Stimulated activated CD4-positive, alpha-beta T cell treated with anti-CD3 and anti-CD28 coated beads, Interleukin-1b, Interleukin-23, amount 100 ng/mL, for 1 hour (primary cell): ENCODE measurements at places on chromosomes 2 and 18.

- DNase-seq = no peak
Measured at GRCh38 chr18:11487390-11487789, 122.0 kb upstream of the SLC35G4 start.

DNA sequence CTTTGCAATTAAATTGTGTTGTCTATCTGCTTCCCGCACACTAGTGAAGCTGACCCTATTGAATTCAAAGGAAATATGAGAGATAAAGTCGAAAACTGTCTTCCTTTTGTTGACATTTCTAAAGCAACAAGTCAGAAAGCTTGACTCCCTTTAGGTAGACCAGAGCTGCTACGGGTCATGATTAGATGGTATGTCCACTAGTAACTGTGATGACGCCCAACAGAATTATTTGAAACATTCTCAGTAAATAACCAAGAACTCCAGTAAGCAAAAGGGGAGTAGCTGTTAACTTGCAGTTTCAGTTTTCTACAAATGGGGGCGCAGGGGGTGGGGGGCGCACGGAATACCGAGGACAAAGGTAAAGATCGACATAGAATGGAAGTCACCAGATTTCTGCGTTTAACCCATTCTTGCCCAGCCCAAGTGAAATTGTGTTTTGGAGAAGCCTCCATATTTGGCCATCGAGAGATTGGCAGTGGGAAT, 56.4 kb downstream of the CRIM1 start:
- no peak for DNase-seq

- DNase-seq = no peak
Measured at GRCh38 chr2:160388464-160389263, 104.9 kb downstream of the RBMS1 start.

GRCh38 chr2:157443795-157444640, at the start of gene CYTIP:
Gene CYTIP, minus strand, starts transcription at chr2:157444089. Its CDS starts 69 bp downstream, at chr2:157444020.
- DNase-seq = no peak

DNA sequence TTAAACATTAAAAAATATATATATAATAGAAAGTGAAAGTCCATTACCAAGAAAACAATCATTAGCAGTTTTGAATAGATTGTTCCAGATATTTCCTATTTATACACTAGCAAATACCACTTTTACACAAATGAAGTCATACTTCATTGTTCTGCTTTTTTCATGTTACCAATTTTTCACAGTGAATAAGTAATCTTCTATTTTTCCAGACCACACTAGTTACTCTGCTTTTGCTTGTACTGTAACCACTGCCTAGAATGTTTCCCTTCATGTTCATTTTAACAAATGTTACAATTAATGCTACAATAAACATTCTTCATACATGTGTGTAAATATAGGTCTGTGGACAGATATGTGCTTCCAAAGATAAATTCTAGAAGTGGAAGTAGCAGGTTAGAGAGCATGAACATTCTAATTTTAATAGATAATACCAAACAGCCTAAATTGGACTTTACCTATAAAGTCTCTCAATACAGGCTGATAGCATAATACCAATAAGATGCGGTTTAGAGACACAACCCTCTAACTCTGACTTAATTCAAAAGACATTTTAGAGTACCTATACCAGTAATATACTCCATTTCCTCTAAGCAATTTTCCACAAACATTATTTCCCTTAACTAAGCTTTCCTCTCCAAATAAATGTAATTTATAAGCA, 17.0 kb downstream of the ITSN2 start:
- no peak for DNase-seq

DNA sequence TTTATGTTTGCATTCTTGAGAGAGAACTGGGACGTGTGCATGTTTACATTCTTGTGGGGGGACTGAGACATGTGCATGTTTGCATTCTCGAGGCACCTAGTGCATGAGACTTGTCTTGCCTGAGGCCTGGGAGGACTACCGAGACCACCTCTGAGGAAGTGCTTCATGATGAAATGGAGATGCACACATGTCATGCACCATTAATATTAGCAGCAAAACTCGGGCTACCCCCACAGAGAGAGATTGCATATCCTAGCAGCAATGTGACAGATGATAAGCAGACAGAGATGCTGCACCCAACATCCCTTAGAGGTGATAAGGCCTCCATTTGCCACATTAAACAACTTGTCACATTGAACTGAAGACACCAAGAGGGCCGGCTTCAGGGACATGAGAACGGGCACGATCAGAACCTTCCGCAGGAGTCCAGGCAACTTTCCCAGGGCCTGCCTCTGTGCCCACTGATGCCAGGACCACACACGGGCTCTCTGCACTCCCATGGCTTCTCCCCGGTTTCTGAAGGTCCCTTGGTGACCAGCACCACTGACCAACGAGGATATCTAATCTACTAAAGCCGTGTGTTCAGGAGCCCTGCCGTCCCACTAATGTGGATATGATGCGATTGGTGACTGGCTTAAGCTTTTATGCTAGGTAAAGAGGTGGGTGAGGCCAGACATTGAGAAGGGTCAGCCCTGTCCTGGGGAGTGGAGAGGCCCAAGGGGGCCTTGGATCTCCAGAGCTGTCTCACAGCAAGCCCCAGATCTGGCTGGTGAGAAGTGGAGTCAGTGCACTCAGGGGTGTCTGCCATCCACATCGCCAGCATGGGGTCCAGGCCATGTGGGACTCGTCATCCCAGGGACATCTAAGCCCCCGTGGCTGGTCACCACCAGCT, 208.3 kb downstream of the NDUFA10 start:
- DNase-seq = no peak

DNA sequence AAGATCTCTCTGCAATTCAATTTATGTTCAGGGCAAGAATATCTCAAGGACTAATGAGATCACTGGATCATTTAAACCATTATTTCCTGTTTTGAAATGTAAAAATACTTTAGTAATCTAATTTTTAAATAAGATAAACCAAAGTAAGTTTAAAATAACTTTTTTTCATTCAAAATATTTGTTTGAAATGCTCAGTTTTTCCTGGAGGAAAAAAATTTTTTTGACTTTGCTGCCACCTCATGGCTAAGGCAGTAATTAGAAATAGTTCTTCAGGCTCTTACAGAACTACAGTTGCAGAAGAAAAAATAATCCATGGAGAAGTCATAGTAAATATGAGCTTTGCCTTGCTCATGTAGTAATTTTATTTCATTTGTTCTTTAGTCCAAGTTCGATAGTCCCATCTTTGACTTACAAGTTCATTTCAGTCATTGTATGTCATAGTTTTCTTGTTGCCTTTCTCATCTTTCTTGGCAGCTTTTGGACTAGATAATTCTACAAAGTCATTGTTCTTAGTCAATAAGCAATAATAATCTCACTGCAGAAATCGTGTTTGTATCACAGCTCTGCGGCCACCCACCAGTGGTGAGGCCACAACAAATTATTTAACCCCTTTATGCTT, 127.4 kb downstream of the DPP4 start:
- no peak for DNase-seq

GRCh38 chr2:242056026-242056425, 186.5 kb downstream of the RTP5 start:
- DNase-seq = no peak

GRCh38 chr18:2998644-2999043, 14.3 kb downstream of the LPIN2 start:
- no peak for DNase-seq

DNA sequence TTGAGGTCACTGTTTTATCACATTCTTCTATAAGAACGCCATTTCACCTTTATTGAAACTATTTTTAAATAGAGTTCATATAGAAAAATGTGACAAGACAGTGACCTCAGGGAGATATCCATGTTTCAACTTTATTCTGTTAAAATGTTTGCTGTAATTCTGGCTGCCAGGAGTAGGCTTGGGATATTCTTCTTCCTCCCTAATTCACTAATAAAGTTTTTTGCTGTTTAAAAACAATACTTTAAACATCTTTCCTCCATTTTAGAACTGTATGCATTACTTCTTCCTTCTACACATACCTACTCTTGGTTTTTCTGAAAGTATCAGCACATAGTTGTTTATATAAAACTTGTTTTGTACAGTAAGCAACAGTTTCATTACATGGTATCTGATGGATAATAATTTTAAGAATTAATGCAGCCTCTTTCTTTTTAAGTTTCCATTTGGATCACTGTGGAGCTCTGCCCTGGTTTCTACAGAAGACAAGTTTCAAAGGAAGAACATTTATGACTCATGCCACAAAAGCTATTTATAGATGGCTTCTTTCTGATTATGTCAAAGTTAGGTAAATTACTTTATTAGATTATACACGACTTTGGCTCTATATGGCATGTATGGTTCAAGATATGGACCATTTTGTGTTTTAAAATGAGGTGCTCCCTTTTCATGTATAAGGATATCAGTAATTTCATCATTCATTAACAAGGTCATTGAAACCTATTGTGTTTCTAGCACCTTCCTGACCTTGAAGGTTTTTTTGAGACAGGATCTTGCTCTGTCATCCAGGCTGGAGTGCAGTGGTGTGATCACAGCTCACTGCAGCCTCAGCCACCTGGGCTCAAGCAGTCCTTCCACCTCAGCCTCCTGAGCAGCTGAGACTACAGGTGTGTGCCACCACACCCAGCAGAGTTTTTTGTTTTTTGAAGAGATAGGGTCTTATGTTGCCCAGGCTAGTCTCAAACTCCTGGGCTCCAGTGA, 7.2 kb downstream of the CPSF3 start:
- DNase-seq = no peak

- DNase-seq = no peak
Measured at GRCh38 chr2:226693521-226693920, 106.1 kb downstream of the IRS1 start.

DNA sequence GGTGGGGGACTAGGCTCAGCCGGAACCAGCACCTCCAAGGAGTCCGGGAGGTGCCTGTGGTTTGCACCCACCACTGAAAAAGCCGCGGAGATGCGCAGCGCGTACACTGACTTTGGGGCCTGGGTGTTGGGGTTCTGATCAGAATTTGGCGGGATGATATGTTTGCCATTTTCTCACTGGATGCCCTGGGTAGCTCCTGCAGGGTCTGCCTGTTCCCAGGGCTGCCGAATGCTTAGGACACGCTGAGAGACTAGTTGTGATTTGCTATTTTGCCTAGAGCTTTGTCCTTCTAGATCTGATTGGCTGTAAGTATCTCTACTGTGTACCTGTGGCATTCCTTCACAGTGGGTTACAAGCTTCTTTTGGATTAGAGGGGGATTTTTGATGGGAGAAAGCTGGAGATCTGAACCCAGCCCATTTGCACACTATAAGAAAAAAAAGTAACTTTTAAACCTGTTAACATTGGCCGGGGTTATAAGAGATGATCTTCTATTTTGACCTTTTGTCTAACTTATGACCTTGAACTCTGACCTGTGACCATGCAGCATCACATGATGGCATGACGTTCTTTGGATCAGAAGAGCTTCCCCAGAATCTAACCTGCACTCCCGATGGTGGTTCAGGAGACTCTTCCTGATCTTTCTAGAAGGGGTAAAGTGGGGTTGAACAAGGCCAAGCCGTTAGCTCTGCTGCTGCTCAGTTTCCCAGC, 1.6 kb downstream of the KCNE4 start:
- no peak for DNase-seq

- DNase-seq = no peak
Measured at GRCh38 chr18:41928581-41928980, 26.5 kb upstream of the PIK3C3 start.

DNA sequence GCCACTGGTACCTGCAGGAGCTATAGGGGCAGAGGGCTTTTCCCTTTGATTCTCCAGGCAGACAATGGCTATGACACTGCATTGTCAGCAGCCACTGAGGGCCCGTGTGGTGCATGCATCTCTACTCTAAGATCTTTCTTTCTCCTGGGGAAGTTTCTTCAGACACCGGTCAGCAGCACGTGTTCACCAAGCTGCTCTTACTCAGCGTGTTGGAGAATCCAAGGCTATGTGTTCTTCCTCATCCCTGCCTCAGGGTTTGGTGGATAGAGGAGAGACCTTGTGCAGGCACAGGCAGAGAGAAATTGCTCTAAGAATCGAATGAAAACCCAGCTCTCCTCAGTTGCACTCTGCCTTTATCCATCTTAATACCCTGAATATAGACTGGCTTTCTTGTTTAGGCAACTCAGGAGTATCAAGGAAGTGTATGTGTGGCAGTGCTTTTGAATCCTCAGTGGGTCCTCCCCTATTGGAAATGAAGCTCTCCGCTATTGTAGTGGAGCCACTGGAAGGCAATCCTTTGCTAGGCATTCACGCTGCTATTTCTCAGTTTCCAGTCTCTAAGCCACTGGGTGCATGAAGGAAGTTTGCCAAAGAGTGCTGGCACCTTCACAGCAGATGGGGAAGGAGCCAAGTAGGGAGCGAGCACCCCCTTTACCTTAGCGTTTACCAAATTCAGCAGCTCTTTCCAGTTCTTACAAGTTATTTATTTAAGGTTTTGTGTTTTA, 86.9 kb upstream of the EML6 start:
- no peak for DNase-seq

DNA sequence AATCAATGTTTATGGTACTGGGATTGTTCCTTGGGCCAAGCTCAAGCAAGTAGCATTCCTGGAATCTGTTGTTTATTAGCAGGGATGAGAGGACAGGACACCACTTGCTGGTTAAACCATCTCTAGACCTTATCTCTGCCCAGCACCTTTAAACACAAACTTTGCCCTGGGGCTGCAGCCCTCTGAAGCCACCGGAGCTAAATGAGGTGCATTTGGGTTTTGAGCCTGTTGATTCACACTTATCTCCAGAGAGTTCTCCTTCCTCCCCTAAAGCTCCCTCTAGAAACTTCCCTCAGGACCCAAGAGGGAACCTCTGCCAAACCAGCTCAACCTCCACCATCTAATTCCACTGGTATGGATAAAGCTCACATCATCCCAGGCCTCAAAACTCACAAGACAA, 94.8 kb upstream of the EPAS1 start:
- DNase-seq = no peak

GRCh38 chr2:42713920-42714319, 50.0 kb downstream of the OXER1 start:
- no peak for DNase-seq

GRCh38 chr2:240351088-240351741, 84.2 kb upstream of the GPC1 start:
- DNase-seq = no peak

GRCh38 chr2:218777276-218777990, 4.5 kb upstream of the CYP27A1 start:
- DNase-seq = no peak

DNA sequence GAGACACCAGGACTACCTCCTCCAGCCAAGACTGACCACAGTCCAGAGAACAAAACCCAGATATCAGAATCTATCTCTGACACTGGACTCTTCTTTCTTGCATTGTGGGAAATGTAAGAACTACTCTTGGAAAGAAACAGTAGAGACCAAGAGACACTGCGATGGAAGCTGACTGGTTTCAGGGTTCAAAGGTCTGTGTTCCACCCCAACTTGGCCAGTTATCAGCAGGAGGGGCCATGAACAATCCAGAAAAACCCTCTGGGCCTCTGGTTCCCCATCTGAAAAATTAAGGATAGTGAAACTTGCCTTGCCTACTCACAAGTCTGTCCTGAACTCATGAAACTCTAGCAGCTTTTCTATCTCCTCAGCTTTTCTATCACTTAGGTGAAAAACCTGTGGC, 166.5 kb downstream of the SUCLG1 start:
- DNase-seq = no peak
